Thyroid gland (tissue), 4 donors: ENCODE measurements at places on chromosomes 16 and 17.

GRCh38 chr17:30379903-30380381, 1.2 kb downstream of the CPD start:
- DNase-seq: no peak

GRCh38 chr17:3012926-3013581, 50.4 kb downstream of the OR1D5 start:
- peak; percentile 75 for DNase-seq

GRCh38 chr17:5536866-5537650, 47.3 kb downstream of the NLRP1 start:
- no peak for DNase-seq

DNA sequence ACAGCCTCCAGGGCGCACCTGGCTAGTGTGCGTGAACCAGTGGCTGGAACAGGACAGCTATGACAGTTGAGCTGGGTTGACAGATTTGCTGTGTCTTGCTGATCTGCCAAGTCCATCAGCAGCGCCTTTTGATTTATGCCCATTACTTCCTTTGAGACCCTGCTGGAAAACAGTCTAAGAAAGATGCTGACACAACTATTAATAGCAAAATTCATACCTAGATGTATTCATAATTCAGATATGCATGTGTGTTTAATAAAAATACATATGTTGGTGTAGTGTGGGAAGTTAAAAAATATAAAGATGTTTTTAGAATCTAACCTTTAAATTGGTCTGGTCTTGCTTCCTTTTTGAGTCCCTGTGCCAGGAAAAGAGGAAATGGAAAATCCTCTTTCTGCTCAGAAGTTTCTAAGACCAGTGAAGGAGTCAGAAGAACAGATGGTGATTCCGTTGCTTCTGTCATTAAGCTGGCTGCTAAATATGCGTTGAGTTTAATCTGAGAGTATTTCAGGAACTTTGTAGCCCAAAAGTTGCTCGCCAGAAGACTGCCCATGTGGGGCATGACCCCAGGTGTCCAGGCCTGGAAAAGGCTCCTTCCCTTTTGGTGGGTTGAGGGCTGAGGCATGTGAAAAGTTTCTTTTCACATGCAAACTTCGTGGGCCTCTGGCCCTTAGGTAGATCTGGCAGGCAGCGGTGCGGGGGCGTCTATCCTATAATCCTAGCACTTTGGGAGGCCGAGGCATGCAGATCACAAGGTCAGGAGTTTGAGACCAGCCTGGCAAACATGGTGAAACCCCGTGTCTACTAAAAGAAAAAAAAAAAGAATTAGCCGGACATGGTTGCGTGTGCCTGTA, 40.0 kb upstream of the ENDOV start:
- DNase-seq: no peak

DNA sequence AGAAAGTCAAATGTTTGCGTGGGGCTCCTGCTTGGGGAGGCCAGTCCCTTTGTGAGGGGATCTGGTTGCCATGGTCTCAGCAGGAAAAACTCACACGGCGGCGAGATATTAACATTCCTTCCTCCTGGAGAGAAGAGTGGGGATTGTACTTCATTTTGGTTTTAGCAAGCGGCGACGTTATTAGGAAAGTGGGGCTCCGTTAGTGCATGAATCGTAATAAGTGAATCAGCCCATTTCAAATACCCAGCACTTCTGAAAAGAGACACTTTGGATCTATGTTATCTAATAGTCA, 41.6 kb upstream of the METRNL start:
- DNase-seq: no peak
